Activated CD8-positive, alpha-beta memory T cell treated with anti-CD3 and anti-CD28 coated beads, Interleukin-2, amount 50 U/mL, for 48 hours (primary cell): ENCODE measurements at places on chromosomes 7 and 10.

GRCh38 chr10:46216003-46216634 is 70.7 kb upstream of the ANTXRL start:
- DNase-seq: no peak

DNA sequence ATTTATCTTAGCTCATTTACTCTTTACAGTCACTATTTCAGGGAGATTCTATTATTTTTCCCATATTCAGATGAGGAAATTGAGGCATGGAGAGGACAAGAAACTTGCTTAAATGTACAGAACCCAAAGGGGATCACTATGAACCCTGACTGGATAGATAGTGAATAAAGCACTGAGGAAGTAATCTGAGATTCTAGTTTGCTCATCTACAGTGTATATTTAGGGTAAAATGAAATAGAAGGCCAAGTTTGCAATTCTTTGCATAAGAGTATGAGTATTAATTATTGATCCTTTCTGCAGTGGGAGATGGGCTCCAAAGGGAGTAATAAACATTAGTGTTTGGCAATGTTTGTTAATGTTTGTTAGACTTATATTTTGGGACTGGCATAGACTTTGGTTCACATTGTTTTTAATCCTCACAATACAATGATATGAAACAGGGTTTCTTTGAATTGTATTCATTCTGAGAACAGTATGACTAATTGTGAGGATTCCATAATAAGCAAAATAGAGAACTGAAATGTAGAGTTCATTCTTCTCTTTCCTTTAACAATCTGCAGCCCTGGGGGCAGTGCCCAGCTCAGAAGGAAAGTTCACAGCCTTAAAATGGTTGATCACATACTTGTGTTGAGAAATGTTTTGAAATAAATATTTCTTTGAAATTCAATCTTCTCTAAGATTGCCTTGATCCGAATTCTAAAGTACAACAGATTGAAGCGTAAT is 131.0 kb upstream of the ZNF804B start:
- no peak for DNase-seq

DNA sequence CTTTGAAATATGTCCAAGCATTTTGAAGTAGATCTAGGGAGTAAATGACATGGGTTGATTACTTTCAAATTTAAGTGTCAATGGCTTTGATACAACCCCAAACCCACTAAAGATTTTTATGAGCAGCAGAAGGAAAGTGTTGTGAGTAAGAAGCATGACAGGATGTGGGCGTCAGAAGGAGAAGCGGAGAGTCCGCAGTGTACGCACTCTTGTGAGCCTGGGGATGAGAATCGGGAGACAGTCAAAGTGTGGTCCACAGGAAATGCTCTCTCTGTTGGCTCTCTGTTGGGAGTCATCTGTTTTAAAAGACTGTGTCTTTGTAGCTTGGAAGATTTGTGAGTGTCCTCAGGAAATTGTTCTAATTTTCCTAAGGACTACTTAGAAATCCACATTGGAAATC is 629.8 kb upstream of the ADARB2 start:
- DNase-seq: no peak

- DNase-seq: no peak
These were observed 288.5 kb downstream of the GRID1 start for GRCh38 chr10:86077871-86078638.

GRCh38 chr7:44226396-44226753 is 25.6 kb downstream of the YKT6 start:
- no peak for DNase-seq

DNA sequence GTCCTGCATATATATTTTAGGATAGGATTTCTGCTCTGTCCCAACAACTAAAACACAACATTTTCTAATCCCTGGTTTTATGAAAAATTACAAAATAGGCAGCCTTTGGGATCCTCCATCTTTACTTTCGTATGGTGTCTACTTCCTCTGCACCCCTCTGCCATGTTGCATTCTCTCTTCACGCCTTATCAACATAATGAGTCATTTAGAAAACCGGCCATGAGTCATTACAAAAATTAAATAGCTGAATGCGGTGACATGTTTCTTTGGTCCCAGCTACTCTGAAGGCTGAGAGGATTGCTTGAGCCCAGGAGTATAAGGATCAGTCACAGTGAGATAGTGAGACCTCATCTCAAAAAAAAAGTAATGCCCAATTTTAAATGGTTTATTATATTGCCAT is 148.1 kb upstream of the CELF2 start:
- DNase-seq: no peak

DNA sequence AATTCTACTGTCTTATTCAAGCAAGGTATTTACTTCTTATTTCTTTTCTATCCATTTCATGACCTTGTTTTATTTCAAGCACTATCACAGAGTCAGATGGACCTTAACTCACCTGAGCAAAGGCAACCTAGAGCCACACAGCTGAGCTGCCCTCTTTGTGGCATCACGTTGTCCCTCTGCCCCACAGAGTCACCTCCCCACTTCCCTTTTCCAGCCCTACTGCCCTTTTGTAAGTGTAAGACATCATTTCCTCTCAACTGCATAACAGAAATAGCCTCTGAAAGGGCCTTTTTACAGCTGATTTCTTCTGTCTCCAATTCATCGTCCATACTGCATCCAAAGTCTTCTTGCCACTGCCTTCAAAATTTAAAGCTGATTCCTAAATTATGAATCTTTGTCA is 946.0 kb downstream of the NRG3 start:
- DNase-seq: no peak

DNA sequence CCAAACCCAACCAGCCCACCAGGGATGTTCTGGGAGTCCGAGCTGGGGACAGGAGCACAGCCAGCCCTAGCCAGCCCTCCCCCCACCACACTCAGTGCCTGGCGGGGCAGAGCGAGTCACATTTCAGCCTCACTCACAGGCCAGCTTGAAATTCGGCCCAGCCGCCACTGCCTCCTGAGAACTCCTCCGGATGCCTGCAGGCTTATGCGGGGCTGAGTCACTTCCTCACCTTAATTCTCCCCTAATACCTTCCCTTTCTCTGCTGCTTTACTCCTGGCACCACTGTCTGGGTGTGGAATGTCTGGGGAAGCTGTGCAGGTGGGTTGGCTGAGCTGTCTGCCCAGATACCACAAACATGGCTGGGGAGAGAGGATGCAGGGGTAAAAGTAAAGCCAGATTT is 22.6 kb upstream of the DLG5 start:
- no peak for DNase-seq

DNA sequence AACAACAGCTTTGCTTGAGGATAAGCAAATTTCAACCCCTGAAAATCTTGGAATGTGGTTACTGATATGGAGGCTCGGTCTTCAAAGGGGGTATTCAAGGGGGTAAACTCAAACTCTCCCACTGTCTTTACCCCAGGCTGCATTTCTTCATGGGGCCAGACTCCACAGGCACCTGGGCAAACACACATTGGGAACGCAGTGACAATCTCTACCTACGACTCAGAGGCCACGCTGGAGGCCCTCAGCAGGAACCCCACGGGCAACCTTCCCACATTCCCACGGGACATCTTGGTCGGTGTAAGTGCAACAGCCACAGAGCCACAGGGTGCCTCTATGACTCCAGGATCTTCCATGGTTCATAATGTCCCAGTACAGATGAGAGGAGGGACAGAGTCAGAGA is 2.2 kb upstream of the INSIG1 start:
- no peak for DNase-seq

DNA sequence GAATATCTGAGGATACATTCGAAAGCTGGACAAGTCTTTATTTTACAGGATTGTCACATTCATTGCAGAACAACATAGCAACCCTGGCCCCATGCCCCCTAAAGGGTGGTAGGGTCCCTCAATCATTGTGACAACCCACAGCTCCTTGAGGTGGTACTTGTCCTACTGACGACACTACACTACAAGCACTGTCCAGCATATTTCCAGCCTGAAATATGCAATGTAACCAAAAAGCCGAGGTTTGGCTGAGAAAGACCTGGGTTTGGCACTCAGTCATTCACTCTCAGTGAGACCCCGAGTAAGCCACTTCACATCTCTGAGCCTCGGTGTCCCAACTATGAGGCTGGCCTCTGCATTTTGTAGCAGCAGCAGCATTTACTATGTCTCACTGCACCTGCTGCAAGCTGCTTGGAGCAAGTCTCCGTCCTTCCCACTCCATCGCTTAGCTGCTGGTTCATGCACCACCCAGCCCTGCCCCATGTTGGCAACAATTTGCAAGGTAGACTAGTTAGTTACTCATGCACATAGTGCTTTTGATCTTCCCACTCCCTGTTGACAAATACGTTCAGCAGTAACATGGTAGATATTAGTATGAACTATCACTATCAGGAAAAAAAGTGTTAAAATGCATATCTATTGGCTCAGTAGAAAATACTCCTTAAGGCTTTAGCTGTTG is 43.6 kb upstream of the TNPO3 start:
- no peak for DNase-seq

DNA sequence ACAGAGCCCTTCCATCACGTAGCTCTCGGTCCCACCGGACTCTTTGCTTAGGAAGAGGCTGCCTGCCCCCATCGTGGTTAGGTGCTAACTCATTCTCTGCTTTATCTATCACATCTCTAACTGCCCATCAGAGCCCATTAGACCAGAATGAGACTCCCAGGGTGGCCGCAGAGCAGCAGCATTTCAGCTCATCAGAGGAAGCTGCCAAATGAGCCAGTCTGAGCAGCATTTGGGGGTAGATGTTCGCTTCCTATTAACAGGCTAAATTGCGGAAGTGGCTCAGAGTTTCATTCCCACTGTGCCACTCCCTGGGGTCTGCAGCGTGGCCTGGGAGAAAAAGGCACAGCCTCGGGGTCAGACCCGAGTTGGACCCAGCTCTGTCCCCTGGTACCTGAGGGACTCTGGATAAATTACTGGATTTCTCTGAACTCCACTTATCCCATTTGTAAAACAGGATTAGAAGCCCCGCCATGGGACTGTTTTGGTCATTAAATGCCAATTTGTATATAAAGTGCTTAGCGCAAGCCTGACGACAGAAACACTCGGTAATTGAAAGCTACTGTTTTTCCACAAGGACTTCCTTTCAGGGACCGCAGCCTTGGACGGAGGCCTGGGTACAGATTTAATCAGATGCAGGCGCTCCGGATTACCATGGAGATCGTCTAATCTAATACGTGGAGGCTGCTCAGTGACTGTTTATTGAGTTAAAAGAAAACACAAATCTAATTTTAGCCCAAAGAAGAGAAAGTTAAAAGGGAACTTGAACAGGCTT is 73.8 kb upstream of the PRLHR start:
- no peak for DNase-seq

- DNase-seq: no peak
These were observed 9.8 kb upstream of the OGA start for GRCh38 chr10:101827919-101828600.

- no peak for DNase-seq
These were observed 353.8 kb downstream of the GPR37 start for GRCh38 chr7:124411796-124412195.

DNA sequence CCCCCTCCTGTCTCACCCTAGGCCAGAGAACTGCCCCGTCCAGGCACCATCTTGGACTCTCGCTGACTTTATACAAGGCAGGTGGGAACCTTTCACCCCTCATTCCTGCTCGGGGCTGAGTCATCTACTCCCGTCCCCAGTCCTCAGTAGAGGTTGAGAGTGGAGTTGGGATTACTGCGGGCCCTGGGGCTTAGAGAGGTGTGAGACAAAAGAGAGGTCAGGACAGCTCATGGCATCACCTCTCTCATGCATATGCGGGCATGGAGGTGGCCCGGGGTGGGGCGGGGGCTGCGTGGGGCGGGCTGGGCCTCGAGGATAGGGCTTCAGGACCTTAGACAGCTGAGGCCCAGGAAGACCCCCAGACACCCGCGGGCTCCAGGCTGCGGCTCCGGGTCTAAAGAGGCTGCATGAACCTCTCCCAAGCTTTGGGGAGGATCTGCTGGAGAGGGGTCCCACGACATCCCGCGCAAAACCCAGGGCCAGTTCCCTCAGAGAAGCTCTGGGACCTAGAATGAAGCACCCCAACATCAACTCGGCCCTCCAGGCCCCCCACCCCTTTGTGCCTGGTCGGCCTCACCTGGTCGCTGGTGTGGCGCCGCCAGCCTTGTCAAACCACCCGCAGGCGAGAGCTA is 317 bp downstream of the PDZD7 start:
- no peak for DNase-seq

GRCh38 chr10:10975647-10976046 is 42.0 kb upstream of the CELF2 start:
- DNase-seq: no peak

GRCh38 chr10:19971343-19972052 is 155.3 kb downstream of the PLXDC2 start:
- no peak for DNase-seq
